WTC11 (cell line): ENCODE measurements at places on chromosomes 13 and 19. TPM values are rescaled to one million over a fixed set of nuclear protein-coding genes. Genes with fewer than 3 reads are reported as not detected.

DNA sequence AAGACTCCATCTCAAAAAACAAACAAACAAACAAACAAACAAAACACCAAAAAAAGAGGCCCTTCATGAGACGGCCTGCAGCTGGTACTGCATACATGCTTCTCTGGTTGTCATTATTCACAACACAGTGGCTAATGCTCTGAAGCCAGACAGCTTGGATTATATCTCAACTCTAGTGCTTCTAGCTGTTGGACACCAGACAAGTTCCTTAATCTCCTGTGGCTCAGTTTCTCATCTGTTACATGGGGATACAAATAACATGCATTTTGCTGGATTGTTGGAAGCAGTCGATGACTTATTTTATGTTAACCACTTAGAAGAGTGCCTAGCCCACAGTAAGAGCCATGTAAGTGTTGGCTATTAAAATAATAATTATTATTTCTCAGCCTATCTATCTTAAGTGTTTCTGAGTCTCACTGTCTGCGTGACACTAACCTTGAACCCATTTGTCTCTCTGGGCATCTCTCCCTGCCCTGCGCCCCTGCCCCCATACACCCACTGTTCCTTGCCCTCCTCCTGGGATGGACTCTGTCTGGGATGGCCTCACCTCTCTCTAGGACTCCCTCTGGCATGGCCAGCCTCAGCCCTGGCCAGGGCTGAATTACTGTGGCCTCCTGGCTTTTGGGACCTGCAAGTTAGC lies 3.1 kb upstream of the JUNB start:
- no peak for DNase-seq

Gene FBXW9
- total RNA-seq = 13.7 to 16.0 TPM (median 15.2 TPM) in 3 replicates

DNA sequence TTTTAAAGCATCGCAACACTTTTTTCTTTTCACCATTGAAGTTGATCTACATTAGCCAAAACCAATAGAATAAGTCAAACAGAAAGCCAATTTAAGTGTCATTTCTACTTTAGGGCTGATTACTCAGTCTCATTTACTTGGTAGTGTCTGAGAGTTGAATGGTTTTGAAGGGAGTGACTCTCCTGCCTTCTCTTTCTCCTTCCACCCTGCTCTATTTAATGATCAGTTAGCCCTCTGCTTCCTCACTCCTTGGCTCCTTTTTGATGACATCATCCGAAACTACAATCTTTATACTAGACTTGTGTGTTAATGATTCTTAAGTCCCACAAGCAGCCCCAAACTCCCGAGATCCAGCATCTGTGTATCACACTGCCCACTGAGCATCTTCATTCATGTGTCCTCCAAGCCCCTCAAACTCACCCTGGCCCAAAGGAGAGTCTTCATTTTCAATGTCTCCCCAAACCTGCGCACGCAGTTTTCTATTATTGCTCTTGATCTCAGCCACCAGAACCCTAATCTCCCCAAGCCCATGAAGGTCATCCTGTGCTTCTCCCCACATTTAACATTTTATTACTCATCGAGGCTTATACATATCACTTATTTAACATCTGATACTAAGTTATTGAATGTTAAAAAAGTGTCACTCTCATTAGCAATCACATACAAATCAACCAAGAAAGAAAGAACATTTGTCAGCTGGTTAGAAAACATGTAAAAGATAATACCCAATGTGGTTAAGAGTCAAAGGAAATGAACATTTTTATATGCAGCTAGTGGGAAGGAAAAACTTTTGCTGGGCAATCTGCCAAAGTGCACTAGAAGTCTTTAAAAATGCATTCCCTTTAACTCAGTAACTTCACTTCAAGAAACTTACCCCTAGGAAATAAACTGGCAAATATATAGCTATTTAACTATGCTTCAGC lies 32.2 kb upstream of the ARGLU1 start:
- no peak for DNase-seq

GRCh38 chr13:97621025-97621424 lies 187.1 kb downstream of the RAP2A start:
- DNase-seq = no peak

Gene LILRA1
- total RNA-seq = not detected in 3 replicates
